Cerebellum (tissue), 4 donors: ENCODE measurements at places on chromosomes 7 and 10.

- DNase-seq = peak; percentile 74
These were observed 118.6 kb upstream of the BTBD16 start for GRCh38 chr10:122152544-122152943.

GRCh38 chr7:130201796-130202195 is 3.4 kb downstream of the TMEM209 start:
- no peak for DNase-seq

DNA sequence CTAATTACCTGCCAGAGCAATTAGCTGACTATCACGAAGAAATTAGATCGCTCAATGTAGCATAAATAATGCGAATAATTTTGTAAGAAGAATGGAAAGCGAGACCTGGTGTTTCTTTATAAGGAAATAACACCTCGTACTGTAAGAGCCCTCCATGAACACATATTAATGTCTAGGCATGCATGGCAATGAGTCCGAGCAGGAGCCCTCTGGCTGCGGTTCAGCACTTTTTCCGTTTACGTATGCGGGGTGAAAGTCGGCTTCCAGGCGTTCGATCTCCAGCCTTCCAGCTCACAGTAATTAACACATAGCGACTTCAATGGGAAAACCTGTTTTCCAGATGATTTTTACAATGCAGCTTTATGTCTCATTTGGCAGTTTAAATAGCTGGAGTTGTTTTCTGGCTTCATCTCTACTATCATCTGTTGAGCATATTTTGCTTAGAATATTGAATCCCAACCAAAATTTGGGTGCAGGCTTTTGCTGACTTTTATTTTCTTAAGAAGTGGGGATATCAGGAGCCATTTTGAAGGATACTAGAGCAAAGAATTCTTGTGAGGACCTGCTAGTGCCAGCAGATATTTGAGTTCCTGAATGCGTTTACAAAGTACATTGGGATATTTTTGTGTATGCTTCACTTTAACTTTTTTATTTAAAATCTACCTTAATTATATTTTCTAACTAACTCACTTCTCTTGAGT is 7.2 kb upstream of the SP8 start:
- DNase-seq = no peak

- no peak for DNase-seq
These were observed 431.6 kb upstream of the GALNT17 start for GRCh38 chr7:70700055-70700940.

DNA sequence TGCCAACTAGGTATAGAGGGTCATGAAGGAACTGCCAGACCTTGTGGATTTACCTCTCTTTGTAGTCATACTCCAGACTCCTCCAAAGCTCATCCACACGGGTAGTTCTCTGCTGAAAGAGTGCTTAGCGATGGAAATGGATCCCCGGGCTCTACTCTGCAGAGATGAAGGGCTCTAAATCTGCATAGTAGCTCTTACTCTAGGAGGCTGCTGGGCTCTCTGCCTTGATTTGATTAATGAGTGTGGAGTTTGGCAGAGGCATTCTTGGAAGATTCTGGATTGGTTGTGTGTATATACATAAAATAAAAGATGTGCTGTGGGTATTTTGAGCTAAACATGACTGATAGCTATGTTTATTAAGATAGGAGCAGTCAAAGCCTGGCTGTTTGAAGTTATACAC is 21.3 kb upstream of the CPXM2 start:
- DNase-seq = no peak

- no peak for DNase-seq
These were observed 46.1 kb upstream of the NFE2L3 start for GRCh38 chr7:26105931-26106330.

DNA sequence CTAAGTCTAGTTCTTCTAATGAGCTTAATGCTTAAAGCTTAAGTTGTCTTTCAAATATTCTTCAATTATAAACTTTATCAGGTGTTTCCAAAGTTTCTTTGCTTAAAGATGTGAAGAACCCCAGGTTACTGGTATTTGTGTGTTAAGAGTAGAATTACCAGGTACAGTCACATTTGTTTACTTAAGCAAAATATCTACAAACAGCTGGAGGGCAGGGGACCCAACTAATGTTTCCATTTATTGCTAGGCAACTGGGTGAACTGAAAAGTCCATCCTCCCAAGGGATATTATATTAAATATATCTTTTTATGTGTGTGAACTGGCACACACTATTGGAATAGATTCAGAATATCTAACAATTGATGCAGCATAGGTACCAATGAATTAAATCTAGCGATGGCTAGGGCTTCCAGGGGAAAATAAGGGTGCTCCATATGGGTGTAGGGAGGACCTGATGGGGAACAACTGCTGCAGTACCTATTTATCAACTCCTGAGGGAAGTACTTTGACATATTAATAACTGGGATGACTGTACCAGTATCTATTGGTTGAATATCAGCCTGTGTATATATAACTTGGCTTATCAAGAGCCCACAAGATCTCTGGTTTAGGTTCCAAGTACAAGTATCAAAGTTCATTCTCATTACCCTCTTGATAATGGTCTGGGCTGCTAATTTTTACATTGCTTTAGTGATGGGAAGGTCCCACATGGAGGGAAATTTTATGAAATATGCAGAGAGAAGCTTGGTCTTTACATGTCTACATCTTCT is 10.3 kb upstream of the AGR3 start:
- DNase-seq = no peak

GRCh38 chr10:123621916-123622315 is 44.2 kb upstream of the GPR26 start:
- DNase-seq = no peak

- DNase-seq = no peak
These were observed 1.2 kb upstream of the ZNF655 start for GRCh38 chr7:99557196-99557607.

GRCh38 chr10:68139448-68140272 is 30.4 kb downstream of the MYPN start:
- no peak for DNase-seq

GRCh38 chr7:155963356-155963755 is 151.1 kb upstream of the SHH start:
- no peak for DNase-seq

- no peak for DNase-seq
These were observed 792.1 kb downstream of the GRM8 start for GRCh38 chr7:126460664-126461063.
